ENCODE measurements at places on chromosomes 4 and X. TPM values are rescaled to one million over a fixed set of nuclear protein-coding genes. Genes with fewer than 3 reads are reported as not detected.

CSAG2 gene
- not detected for polyA plus RNA-seq

F8 gene
- polyA plus RNA-seq: 2.2 TPM

KLHL15 gene
- 0.84 TPM for polyA plus RNA-seq

CTSO gene
- polyA plus RNA-seq: 0.96 TPM

PROM1 gene
- 0.37 TPM for polyA plus RNA-seq

F8A2 gene
- polyA plus RNA-seq: not detected

GUCY1B1 gene
- 1.7 TPM for polyA plus RNA-seq

HOPX gene
- polyA plus RNA-seq: 1,386 TPM

RENBP gene
- 1.6 TPM for polyA plus RNA-seq

TGIF2LX gene
- not detected for polyA plus RNA-seq

FBXL5 gene
- polyA plus RNA-seq: 39.9 TPM

ANTXR2 gene
- 4.0 TPM for polyA plus RNA-seq

PPP2R2C gene
- 23.2 TPM for polyA plus RNA-seq

C4orf36 gene
- polyA plus RNA-seq: 1.0 TPM

CXCL3 gene
- 0.47 TPM for polyA plus RNA-seq

ADH1B gene
- 31.3 TPM for polyA plus RNA-seq

BEND2 gene
- polyA plus RNA-seq: not detected

CT45A5 gene
- not detected for polyA plus RNA-seq

CPLX1 gene
- polyA plus RNA-seq: 2.8 TPM

ARHGAP36 gene
- polyA plus RNA-seq: not detected

AWAT2 gene
- polyA plus RNA-seq: not detected

HPSE gene
- 16.7 TPM for polyA plus RNA-seq

CLGN gene
- 1.9 TPM for polyA plus RNA-seq

PDLIM5 gene
- 41.5 TPM for polyA plus RNA-seq

TNMD gene
- polyA plus RNA-seq: 0.33 TPM

FRMPD3 gene
- polyA plus RNA-seq: 0.04 TPM

PPARGC1A gene
- 0.49 TPM for polyA plus RNA-seq

SOD3 gene
- polyA plus RNA-seq: 21.1 TPM

NWD2 gene
- polyA plus RNA-seq: 0.05 TPM

UNC5C gene
- 0.04 TPM for polyA plus RNA-seq

NPFFR2 gene
- not detected for polyA plus RNA-seq

KIAA1210 gene
- not detected for polyA plus RNA-seq

STAP1 gene
- 0.04 TPM for polyA plus RNA-seq

CXorf66 gene
- polyA plus RNA-seq: not detected

ERAS gene
- 0.10 TPM for polyA plus RNA-seq

CT47B1 gene
- polyA plus RNA-seq: not detected

NRK gene
- polyA plus RNA-seq: 0.04 TPM

SRD5A3 gene
- polyA plus RNA-seq: 22.4 TPM

DCAF8L2 gene
- not detected for polyA plus RNA-seq

WDR17 gene
- polyA plus RNA-seq: 0.22 TPM

IL15 gene
- polyA plus RNA-seq: 6.5 TPM

SHISA3 gene
- polyA plus RNA-seq: 0.22 TPM

KLB gene
- 0.61 TPM for polyA plus RNA-seq

CCDC120 gene
- polyA plus RNA-seq: 23.1 TPM

BRCC3 gene
- 17.6 TPM for polyA plus RNA-seq

TTC29 gene
- not detected for polyA plus RNA-seq

KLHL8 gene
- 2.4 TPM for polyA plus RNA-seq

NHS gene
- polyA plus RNA-seq: 1.7 TPM

MAGEA11 gene
- 0.04 TPM for polyA plus RNA-seq

TEX11 gene
- not detected for polyA plus RNA-seq

CENPVL3 gene
- not detected for polyA plus RNA-seq
